ENCODE measurements at places on chromosomes 2 and 18.

DNA sequence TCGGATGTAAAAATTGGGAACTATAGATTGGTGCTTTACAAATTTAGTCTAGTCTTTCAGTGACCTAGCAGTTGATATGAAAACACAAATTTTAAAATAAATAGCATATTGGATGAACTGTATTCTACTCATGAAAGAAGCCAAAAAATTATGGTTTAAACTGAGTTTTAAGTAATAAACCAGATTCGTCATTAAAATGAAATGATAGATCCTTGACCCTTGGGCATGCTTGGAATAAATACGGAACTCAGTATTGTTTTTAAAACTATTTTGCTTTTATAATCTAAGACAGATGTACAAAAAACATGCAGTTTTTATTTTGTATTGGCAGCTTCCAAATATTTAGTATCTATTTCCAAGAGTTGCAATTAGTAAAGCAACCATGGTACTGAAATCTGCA lies 34.6 kb upstream of the TBR1 start:
- no peak for DNase-seq

DNA sequence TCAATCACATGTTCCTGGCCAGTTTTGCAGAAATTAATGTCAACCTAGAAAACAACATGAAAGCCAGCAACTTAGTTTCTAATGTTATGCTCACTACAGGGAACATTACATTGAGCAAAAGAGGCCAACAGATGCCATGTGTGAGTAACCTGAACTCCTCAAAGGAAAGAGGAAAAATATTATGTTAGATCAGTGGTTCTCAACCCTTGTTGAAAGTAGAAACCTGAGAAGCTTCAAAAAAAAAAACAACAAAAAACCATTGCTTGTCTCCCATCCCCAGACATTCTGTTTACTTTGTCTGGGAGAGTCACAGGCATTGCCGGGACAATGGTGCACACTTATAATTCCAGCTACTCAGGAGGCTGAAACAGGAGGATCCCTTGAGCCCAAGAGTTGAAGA lies 57.7 kb downstream of the METTL4 start:
- no peak for DNase-seq

GRCh38 chr2:15546297-15547098 lies 14.6 kb downstream of the NBAS start:
- no peak for DNase-seq

DNA sequence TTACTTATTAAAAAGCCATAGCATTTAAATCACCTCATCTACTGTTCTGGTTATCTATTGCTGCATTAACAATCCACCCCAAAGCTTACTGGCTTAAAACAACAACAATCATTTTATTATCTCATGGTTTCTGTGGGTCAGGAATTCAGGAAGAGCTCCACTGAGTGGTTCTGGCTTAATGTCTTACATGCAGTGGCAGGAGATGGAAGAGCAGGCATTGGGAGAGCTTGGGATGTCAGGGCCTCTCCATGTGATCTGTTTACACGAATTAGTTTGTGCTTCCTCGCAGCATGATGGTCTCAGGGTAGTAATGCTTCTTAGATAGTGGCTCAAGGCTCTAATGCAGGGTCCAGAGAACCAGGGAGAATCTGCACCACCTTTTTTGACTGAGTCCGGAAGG lies 14.4 kb upstream of the REL start:
- DNase-seq: no peak

Measured in hematopoietic multipotent progenitor cell (in vitro differentiated cells).